IPS-NIHi11 (cell line): ENCODE measurements at places on chromosomes 3 and 15.

GRCh38 chr15:51649659-51650521 lies 27.3 kb upstream of the DMXL2 start:
- DNase-seq: peak; percentile 53

- no peak for DNase-seq
Observed at GRCh38 chr15:89822026-89822425, 7.4 kb upstream of the ANPEP start.

DNA sequence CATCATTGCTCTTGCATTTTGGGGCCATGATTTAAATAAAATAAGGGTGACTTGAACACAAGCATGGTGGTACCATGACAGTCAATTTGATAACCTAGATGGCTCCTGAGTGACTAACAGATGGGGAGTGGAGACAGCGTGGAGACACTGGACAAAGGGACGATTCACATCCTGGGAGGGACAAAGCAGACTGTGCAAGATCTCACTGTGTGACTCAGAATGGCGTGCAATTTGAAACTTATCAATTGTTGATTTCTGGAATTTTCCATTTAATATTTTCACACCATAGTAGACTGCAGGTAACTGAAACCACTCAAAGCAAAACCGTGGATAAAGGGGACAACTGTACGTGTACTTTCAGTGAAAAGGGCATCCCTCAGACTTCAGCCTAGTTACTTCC lies 25.5 kb downstream of the MCCC1 start:
- DNase-seq: no peak

DNA sequence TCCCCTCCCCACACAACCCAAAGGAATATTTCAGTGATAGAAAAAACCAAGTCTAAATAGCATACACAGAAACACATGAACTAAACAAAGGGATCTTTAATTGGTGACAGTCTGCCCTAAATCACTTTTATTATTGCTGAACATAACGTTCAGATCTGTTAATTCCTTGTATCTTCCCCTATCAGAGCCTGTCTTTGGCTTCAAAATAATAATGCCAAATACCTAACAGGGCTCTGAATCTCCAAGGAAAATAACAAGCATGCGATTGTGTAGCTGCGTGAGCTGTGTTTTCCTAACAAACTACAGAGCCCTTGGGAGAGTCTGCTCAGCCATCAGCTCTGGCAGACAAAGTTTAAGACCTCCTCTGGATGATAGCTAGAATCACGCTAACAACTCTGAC lies 1010.1 kb downstream of the ROBO1 start:
- DNase-seq: no peak

- no peak for DNase-seq
Observed at GRCh38 chr3:141394560-141394959, 26.3 kb downstream of the ZBTB38 start.

DNA sequence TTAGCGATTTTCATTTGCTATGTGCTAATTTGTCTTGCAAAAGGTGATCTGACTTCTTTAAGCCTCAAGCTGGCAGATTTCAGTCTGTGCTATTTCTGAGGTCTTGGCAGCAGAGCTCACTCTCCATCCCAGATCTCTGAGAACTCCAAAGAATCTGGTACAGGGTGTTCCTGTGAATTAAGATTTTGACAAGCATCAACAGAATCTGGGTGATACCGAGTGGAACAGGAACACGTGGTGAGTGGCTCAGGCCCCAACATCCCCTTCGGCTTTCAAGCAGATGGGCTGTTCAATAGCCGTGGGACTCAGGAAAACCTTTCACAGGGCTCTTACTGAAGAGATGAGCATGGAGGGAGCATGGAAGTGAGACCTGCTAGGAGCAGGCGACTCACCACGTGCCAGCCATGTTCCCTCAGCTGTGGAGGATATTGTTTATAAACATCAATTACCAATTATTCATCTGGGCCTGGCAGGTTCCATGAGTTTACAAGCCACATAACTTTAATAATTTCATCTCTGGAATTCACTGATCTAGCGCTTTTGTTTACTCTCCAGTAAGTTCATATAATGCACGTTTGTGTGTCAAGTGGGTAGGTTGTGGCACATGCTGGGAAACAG lies 103.4 kb upstream of the SELENOK start:
- no peak for DNase-seq

GRCh38 chr3:73609655-73610054 lies 15.1 kb downstream of the PDZRN3 start:
- DNase-seq: no peak

- DNase-seq: no peak
Observed at GRCh38 chr3:134295930-134296329, 45.3 kb upstream of the RYK start.

GRCh38 chr3:63500196-63500595 lies 152.3 kb upstream of the SNTN start:
- DNase-seq: no peak

- peak; percentile 88 for DNase-seq
Observed at GRCh38 chr3:43894176-43895049, 203.7 kb downstream of the ABHD5 start.
